ENCODE measurements at places on chromosomes 13 and 19.
A peak's percentile ranks its signal among the peaks of the same experiment; 100 is the strongest.

DNA sequence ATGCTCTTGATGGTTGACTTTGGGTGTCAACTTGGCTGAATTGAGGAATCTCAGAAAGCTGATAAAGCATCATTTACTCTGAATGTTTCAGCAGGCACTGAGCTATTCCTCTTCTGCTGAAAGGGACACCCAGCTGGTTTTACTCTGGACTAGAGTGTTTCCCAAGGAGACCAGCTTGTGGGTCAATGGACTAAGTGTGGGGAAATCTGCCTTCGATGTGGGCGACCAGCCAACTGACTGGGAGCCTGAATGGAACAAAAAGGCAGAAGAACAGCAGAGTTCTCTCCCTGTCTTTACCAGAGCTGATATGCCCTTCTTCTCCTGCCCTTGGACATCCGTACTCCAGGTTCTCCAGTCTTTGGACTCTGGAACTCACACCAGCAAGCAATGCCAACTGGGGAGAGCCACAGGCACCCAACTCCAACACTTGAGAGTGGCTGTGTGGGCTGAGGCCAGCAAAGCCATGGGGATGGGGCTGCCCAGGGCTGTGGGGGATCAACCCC lies 32.2 kb downstream of the MRPL57 start:
- DNase-seq = no peak

GRCh38 chr13:23871616-23872220 lies 17.5 kb downstream of the MIPEP start:
- no peak for DNase-seq

DNA sequence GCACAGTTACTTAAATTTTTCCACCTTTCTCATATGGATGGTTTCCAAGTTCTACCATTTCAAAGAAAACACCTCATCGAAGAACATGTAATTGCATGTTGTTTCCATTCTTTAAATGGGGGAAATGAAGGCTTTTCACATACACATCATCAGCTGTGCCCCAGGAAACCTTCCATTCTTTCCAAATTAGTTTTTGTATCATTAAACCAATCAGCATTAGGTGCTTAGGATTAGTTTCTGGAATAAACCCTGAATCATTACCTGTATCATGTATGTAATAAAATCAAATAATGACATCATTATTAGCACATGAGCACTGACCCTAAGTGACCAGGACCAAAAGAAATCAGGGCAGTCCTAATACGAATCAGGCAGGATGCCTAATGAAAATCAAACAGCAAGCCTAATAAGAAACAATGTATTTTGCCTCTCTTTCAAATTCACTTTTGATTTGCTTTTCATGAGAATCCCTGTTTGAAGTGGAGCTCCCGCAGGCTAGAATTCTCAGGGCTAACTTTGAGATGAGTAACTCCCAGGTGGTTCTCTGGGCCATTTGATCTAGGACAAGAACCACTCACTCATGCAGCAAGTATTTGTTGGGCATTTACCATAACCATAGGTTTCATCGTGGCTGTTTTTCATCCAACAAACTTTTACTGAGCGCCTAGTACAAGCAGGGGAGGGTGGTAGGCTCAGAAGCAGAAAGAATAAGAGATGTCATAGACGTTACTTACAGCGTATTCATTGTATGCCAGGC lies 89.2 kb downstream of the MZT1 start:
- no peak for DNase-seq

DNA sequence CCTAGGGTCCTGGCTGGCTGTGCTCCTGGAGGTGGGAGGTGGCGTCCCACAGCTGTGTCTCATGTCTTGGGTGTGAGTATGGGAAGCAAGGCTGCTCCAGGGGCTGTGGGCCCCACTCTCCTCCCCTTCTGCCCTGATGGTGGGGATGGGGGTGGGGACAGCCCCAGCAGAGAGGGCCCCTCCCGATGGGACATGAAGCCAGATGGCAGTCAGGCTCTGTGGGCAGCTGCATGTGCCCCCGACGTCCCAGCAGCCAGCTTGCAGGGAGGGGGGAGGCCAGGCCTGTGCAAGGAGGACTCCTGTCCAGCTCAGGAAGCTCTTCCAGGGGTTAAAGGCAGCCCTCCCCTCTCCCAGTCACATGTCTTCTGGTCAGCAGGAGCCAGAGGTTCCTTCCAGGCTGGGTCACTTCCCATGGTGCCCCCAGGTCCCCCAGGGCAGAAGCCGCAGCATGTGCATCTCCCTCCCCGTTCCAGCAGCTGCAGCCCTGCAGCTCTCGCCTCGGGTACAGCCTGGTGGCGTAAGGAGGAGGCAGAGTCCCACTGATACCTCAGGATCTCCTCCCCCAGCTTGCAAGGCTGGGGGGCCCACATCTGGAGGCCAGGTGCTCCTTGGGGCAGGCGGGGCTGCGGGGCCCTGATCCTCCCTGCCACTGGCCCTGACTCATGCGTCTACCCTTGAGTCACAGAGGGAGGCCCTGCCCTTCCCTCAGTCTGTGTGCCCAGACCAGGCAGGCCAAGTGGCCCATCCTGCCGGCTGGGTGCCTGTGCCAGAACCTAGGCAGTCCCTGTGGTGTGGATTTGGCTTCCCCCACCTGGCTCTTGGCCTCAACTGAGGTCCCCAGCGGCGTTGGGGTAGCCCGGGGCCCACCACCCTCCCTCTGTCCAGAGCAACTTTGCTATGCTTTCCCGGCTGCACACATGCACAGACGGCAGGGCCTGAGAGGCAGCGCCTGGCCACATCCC lies 13.0 kb downstream of the YIPF2 start:
- DNase-seq = no peak

- no peak for DNase-seq
Observed at GRCh38 chr19:925087-925525, 729 bp upstream of the ARID3A start.

- no peak for DNase-seq
Observed at GRCh38 chr19:14127929-14128509, 8.4 kb downstream of the ASF1B start.

- peak; percentile 20 for DNase-seq
Observed at GRCh38 chr19:4803736-4804695, 12.5 kb downstream of the FEM1A start.

DNA sequence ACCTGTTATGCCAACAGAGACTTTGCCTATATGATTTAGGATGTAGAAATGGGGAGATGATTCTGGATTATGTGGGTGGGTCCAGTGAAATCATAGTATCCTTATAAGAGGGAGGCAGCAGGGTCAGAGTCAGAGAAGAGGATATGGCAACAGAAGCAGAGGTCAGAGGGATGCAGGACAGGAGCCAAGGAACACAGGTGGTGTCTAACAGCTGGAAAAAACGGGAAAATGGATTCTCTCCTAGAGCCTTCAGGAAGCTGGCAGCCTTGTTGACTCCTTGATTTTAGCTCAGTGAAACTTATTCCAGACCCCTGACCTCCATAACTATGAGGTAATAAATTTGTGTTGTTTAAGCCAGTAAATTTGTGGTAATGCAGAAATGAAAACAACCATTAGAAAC lies 28.8 kb upstream of the OXGR1 start:
- DNase-seq = no peak

- no peak for DNase-seq
Observed at GRCh38 chr13:71017607-71018006, 849.4 kb downstream of the DACH1 start.

- no peak for DNase-seq
Observed at GRCh38 chr13:20711301-20712044, 8.0 kb downstream of the IL17D start.

- no peak for DNase-seq
Observed at GRCh38 chr13:56352901-56353300, 787.8 kb upstream of the PRR20A start.

- no peak for DNase-seq
Observed at GRCh38 chr13:50686551-50686950, 156.9 kb downstream of the DLEU7 start.

GRCh38 chr13:59690857-59691500 lies 472.7 kb downstream of the DIAPH3 start:
- DNase-seq = no peak

GRCh38 chr13:42333613-42334328 lies 61.8 kb downstream of the AKAP11 start:
- DNase-seq = no peak

GRCh38 chr13:48403913-48404312 lies 9.0 kb downstream of the LPAR6 start:
- no peak for DNase-seq

DNA sequence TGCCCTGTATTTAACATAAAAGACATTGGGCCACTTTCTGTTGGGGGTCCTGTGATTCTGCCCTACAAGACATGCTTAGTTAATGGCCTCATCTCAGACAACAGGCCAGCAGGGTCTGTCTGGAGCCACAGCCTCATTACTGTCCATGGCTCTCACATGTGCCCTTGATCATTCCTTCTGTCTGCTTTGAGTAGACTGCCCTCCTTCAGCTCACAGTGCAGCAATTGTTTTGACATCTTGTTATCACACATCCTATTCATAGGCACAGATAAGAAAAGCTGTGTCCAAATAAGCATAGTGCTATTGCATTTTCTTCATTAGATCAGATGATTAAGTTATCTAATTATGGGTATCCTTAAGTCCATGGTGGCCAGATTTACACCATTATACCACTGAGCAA lies 127.9 kb downstream of the KCTD12 start:
- no peak for DNase-seq

DNA sequence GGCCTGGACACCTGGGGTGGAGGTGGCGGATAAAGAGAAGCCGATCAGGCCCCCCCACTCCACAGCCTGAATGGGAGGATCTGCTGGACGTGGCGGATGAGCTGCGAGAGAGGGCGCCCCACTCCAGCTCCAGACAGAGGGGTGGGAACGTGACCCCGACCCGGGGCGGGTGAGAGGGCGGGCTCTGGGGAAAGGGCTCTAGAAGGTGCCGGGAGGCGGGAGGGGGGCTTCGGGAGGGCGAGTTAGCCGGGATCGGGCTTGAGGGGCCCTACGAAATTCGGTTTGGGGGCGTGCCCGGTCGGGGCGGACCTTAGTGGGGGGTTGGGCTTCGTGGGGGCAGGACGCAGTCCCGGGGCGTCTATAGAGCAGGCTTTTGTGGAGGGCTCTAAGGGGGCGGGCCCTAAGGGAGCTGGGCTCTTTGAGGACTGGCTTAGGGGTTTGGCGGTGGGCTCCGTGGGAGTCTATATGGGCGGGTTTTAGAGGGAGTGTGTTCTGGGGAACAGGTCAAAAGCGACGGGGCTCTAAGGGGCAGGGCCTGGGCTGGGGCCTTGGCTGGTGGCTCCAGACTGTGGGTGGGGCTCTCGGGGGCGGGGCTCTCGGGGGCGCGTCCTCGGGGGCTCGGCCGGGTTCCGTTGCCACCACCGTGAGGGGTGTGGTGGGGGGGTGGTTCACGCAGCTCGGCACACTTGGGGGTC lies 4.1 kb upstream of the NANOS3 start:
- no peak for DNase-seq

DNA sequence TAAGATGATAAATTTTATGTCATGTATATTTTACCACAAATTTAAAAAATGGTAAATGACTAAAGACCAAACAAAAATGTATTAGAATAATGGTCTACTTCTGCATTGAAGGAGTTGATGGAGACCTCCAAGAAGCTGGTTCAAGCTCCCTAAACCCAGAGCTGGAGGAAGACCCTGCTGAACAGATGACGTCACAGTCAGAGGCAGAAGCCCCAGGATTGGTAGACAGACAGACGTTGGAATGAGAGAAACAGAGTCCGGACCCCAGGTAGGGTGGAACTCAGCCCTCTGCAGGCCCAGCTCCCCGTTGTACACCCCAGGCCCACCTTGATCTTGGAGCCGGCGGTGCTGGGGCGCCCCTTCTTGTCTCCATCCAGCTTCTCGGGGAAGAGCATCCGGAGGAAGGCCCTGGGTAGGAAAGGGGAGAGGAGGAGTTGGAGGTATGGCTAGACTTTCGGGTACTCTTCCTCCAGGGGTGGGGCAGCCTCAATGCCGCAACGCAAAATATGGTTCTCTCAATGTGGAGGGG lies 25.7 kb upstream of the ZNF414 start:
- no peak for DNase-seq

DNA sequence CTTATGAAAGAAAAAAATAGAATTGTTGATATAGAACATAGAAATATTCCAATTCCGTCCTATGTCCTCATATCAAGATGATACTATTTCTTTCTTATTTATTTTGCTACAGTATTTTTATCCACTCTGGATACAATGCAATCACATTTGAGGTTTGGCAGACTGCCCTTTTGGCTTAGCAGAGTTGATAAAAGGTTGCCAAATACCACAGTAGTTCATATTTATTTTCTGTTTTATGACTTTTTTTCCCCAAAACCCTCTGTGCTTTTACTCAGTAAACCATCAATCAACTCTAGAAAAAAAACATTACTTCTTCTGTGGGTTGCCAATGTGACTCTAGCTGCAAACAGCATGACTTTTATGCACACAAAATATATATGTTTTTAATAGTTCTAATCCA lies 424.5 kb downstream of the PCDH9 start:
- DNase-seq = no peak

- DNase-seq = no peak
Observed at GRCh38 chr19:9834307-9834725, 802 bp upstream of the PIN1 start.

- DNase-seq = no peak
Observed at GRCh38 chr13:28830580-28830979, 10.4 kb downstream of the MTUS2 start.

DNA sequence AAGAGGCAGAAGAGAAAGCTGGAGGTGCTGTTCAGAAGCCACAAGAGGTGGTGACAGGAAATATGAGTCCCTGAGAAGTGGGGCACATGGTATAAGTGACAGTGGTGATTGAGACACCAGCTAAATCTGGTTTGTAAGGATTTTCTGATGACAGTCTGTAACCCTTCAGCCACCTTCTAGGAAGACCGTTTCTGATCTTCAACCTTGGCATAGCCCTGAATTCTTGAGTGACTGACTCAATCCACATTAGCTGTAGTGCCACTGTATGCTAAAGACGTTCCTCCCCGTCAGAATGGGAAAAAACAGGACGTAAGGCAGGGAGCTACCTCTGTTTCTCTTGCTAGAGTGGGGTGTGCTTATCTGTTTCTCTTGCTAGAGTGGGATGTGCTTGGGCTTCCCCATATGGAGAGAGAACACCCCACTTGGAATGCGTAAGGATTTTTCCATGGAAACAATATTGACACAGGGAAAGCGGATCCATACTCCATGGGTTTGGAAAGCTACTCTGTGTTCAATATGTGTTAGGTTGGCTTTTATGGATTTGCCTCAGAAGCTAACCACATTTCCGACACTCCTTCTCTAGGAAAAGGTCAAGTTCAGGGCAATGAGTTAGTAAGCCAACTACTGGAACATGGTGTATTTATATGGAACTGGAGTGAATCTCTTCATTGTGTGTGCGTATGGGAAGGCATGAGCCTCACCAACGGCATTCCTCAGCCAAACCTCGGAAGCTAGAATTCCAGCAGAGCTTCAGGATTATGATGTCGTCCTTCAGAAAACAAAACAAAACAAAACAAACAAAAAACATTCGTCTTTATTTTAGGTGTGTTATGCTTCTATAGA lies 948.8 kb upstream of the SLC10A2 start:
- DNase-seq = no peak

GRCh38 chr13:42007844-42008243 lies 40.6 kb upstream of the DGKH start:
- DNase-seq = no peak

- DNase-seq = no peak
Observed at GRCh38 chr19:3333662-3334061, 32.7 kb upstream of the NFIC start.

GRCh38 chr13:46158983-46159382 lies 23.0 kb downstream of the LCP1 start:
- DNase-seq = no peak

GRCh38 chr13:71021825-71022422 lies 845.1 kb downstream of the DACH1 start:
- no peak for DNase-seq

GRCh38 chr19:17300992-17301619 lies 2.1 kb downstream of the ABHD8 start:
- DNase-seq = no peak

Data from hippocampal formation (tissue), 2 donors.